ENCODE measurements at places on chromosomes 1 and 21.

GRCh38 chr1:48069662-48070395 is 72.6 kb upstream of the TRABD2B start:
- no peak for DNase-seq

DNA sequence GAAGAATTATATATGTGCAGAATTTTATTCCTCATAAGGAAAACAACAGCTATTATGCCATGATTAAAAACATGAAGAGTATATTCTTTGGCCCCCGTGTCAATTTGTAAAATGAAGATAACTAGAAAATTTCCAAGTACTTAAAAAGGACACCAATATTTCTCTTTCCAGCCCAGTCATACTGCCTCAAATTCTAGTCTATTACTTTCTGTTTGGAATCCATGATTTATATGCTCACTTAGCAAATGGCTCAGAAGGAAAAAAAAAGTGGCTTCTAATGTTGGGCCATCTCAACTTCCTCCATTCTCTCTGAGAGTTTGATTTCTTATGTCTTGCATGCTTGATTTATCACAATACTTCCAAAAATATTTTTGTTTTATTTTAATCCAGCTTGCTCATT is 1431.1 kb downstream of the AMY1C start:
- no peak for DNase-seq

- DNase-seq = no peak
These were observed 65.0 kb downstream of the TOR3A start for GRCh38 chr1:179146911-179147310.

- peak; percentile 42 for DNase-seq
These were observed 5.2 kb downstream of the TMCC2 start for GRCh38 chr1:205232945-205233397.

GRCh38 chr1:223709598-223709997 is 2.7 kb upstream of the CAPN2 start:
- no peak for DNase-seq
